COLO829 (cell line): ENCODE measurements at places on chromosomes 16 and 17.

- DNase-seq = no peak
Observed at GRCh38 chr16:881219-882097, 80.9 kb upstream of the GNG13 start.

- no peak for DNase-seq
Observed at GRCh38 chr17:40730970-40731369, 24.2 kb downstream of the KRT25 start.

DNA sequence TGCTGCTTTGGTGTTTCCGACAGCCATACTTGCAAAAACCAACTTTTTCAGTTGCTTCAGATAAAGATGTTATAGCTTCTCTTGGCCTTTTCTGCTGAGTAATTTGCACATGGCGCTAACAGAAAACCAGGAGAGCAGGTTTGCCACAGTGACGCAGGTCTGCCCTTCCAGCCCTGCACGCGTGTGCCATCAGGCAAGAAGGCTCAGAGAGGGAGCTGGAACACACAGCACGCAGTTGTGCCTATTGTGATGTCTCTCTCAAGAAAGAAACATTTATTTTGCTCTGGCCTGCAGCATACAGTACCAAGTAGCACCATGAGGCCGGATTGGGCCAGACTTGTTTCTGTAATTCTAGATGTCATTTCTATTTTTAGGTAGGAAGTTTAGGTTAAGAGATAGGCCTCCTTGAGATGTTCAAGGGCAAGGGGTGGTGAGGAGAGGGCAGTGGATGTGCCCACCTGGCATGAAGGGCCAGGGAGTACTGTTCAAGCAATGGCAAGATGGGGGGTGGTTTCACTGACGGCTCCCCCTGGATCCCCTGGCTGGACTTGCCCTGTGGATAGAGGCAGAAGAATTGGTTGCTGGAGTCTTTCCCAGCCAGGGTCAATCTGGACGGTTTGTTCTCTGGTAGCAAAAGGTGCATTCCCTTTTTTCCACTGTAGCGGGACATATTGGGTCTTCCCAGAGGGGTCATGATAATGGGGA lies 1.9 kb downstream of the CBX2 start:
- no peak for DNase-seq

DNA sequence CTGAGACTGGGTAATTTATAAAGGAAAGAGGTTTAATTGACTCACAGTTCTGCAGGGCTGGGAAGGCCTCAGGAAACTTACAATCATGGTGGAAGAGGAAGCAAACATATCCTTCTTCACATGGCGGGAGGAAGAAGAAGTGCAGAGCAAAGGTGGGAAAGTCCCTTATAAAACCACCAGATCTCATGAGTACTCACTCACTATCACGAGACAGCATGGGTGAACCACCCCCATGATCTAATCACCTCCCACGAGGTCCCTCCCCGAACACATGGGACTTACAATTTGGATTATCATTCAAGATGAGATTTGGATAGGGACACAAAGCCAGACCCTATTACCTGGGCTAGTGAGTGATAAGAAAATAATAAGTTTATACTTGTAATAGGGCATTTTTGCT lies 70.6 kb upstream of the HS3ST2 start:
- DNase-seq = no peak

- DNase-seq = no peak
Observed at GRCh38 chr16:79154086-79154485, 446.5 kb downstream of the MAF start.

- no peak for DNase-seq
Observed at GRCh38 chr16:52422307-52422706, 124.6 kb downstream of the TOX3 start.

DNA sequence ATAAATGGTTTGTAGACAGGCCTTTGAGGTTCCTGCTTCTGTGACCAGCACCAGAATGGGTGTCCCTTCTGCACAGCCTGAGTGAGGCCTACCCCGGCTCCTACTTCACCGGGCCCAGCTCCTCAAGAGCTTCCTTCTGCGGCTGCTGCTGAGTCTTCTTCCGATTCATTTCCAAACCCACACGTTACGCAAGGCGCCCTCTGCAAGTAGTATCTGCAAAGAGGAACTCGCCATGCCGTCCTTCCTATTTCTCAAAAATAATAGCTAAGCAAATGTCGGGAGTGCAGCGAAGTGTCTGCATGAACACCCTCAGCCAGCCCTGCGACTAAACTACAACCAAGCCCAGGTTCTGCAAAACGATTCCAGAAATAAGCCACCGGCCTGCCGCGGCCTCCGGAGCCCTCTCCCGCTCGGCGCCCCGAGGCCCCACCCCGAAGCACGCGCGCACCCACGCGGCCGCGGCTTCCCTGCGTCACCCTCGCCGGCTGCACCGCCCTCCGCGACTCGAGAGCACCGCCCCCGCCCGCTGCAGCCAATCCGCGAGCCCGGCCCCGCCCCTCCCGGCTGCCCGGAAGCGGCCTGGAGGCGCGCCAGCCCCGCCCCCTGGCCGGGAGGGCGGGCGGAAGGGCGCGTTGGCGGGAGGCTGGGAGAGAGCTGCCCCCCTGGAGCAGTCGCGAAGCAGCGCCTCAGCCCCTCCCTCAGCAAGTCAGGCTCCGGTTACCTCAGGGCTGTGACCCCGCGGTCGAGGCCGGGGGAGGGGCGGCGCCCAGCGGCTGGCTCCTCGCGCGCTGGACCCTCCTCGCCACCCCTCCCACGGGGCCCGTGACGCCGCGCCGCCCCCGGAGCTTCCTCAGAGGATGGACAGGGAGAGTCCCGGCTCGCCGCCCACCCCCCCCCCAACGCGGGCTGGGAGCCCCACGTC lies 8.3 kb downstream of the MNT start:
- DNase-seq = peak; percentile 88

GRCh38 chr17:40443988-40444899 lies 994 bp downstream of the IGFBP4 start:
- DNase-seq = no peak

DNA sequence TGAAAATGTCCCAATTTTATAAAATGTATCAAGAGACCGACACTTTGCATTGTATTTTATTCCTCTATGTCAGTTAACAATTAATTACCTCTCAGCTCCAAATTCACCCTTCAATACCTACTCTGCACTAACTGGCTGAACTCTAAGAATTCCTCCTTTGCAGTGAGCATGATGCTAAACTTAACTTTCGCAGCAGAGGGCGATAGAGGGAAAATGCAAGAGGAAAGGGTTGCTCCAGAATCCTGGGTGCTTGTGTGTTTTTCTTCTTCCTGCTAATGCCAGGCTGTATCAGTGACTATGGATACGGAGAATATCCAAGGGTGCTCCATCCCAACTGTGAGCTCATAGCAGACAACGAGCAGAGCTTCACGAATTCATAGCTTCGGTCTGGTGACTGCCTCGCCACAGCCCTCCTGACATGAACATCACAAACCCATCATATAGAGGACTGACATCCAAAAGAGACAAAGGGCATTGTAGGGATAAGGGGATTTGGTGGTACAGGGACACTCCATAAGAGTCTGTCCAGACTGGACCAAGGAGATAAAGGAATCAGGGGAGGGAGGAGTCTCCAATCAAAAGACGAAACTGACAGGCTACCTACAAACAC lies 172.9 kb downstream of the STX8 start:
- peak; percentile 25 for DNase-seq

DNA sequence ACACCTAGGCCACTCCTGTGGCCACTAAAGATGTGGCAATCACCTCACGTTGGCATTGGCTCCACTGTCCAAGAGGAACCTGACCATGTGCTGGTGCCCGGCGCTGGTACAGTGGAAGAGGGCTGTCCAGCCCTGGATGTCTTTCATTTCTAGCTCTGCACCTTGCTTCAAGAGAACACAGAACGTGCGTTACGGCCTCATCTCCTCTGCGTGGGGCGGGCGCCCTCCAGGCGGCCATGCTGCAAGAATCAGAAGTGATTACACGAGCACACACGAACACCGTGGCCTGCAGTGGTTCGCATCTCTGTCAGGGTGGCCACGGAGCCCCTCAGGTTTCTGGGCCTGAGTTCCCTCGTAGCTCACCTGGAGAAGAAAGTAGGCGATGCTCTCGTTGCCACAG lies 7.5 kb downstream of the ANKS3 start:
- DNase-seq = no peak

GRCh38 chr17:3603119-3603869 lies 5.9 kb downstream of the TRPV1 start:
- no peak for DNase-seq

DNA sequence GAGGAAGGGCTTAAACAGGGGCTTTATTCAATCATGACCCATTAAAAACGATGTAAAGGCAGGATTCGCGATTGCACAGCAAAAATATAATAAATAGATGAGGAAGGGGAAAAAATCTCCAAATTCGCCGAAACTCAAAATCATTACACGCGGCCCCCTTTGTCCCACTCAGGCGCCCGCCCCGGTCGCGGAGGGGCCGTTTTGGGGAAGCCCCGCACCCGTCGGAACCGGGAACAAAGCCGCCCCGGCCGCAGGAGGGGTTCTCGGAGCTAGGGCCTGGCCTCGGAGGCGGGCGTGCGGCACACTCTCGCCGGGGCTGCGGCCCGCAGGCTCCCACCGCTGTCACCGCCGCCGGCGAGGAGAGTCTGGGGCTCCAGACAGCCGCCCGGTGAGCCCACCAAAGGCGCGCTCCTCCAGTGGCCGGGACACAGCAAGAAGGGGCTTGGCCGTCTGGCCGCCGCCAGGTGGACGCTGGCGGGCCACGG lies 521 bp downstream of the C16orf87 start:
- DNase-seq = no peak

- no peak for DNase-seq
Observed at GRCh38 chr16:85170590-85171003, 58.3 kb upstream of the CIBAR2 start.

GRCh38 chr17:34837876-34838478 lies 123.3 kb downstream of the CCT6B start:
- DNase-seq = no peak

DNA sequence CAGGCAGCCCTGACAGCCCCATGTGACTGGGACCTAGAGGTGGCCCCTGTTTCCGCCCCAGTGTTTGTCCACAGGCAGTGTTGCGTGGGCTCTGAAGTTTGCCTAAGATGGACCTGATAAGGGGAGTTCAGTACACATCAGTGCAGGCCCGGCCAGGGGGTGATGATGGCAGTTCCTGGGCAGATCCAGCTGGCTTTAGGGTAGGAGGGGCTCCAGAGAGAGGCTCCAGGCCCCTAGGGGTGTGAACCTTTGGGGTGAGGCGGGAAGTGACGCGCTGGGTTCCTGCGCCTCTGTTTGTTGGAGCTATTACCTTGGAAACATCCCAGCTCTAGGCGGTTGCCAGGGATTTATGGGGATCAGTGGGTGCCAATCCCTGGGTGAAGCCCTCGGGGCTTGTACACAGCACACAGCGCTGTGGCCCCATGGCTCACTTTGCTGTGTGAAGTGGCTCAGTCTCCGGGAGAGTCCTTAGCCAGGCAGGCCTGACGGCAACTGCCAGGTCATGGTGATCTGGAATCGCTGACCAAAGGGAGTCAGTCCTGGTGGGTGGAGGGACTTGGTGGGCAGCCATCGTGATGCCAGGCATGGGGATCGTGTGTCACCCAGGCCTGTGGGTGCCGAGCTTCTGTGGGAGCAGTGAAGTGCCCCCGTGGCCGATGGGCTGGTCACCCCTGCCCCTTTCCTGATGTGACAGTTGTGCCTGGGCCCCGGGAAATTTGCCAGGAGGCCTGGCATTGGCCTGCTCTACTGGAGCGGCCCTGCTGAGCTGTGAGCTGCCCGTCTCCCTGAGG lies 146.1 kb downstream of the SEC14L1 start:
- DNase-seq = no peak

- no peak for DNase-seq
Observed at GRCh38 chr16:54446639-54447038, 160.1 kb upstream of the IRX3 start.

DNA sequence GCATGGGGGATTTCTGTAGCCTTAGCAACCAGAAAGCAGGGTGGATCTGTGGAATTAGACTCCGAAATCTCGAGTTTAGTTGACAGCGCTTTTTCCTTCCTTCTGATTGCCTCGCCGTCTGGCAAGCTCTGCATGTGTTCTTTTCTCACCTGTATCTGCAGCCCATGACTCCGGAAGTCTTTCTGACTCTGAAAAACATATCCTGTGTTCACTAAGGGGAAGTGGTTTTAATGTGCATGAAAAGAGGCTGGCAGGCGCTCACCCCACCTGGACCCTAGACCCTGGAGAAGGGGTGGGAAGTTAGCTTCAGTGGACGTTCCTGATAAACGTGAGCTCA lies 158.5 kb downstream of the RPTOR start:
- no peak for DNase-seq

GRCh38 chr17:19579192-19579761 lies 45.6 kb downstream of the SLC47A1 start:
- DNase-seq = no peak

- DNase-seq = no peak
Observed at GRCh38 chr17:73478768-73479424, 165.3 kb downstream of the SDK2 start.

- no peak for DNase-seq
Observed at GRCh38 chr16:1144476-1145382, 8.2 kb upstream of the CACNA1H start.

DNA sequence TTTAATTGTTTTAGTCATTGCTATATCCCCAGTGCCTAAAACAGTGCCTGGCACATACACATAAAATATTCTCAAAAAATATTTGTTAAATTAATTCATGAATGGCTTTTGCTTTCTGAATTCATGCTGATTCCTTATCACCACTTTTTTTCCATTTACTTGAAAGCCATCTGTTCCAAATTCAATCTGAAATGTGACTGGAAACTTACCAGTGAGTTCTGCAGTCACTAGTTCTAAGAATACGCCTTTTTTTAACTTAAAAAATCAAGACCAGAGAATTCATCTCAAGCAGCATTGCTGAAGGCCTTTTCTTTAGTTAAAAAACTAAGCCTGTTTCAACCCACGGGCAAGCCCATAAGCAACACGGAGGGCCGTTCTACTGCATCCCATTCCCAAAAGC lies 114.0 kb upstream of the ERCC4 start:
- DNase-seq = no peak

- no peak for DNase-seq
Observed at GRCh38 chr16:1458336-1458976, 14.1 kb upstream of the CCDC154 start.

DNA sequence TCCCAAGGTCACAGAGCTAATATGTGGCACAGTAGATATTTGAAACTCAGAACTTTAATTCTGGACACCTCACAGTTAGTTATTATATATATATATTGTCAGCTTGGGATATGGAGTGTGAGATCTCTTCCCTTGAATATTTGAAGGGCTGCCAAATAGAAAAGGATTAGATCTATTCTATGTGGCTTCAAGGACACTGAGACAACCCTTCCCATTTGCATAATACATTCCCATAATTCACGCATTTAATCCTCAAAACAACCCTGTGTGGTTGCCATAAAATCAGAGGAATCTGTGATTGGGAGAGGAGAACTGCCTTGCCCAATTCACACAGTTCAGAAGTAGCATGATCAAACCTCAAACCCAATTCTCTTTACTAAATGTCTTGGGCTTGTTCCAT lies 365.8 kb upstream of the DYNLRB2 start:
- DNase-seq = no peak
